HFFc6 (cell line): ENCODE measurements at places on chromosomes 2 and 18.
A peak's percentile ranks its signal among the peaks of the same experiment; 100 is the strongest.

DNA sequence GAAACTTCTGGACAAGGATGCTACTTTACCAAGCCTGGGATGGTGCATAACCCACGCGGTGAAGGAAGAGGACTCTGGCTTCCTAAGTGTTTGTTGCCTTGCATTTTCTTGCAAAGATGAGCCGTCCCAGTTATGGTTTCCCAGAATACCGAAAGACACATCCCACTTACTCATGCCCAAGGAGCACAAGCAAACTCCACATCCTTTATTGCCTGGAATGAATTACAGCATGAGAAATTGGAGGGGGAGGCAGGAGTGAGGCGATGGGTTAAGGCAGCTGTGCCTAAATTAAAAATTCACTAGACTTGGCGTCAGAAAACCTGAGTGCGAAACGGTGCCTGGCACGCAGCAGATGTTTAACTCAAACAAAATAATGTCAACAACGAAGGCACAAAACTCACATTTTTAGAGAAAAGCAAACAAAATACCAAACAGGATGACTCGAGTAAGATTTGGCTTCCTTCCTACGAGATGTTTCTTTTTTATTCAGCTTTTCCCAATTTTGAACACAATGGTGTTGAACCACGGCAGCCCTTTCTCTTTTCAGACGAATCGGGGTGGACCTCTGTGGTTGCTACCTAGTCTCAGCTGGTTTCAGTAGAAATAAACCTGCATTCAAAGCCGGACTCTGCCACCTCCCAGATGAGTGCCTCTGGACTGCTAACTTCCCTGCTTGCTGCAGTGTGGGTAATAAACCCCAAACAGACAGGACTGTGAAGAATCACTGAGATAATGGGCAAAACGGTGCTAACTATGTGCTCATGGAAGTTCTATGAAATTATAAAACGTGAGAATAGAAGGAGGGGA lies 100.3 kb upstream of the NCK2 start:
- DNase-seq, result no peak

- DNase-seq, result peak; percentile 24
Observed at GRCh38 chr2:68831686-68832232, 39.4 kb downstream of the BMP10 start.

DNA sequence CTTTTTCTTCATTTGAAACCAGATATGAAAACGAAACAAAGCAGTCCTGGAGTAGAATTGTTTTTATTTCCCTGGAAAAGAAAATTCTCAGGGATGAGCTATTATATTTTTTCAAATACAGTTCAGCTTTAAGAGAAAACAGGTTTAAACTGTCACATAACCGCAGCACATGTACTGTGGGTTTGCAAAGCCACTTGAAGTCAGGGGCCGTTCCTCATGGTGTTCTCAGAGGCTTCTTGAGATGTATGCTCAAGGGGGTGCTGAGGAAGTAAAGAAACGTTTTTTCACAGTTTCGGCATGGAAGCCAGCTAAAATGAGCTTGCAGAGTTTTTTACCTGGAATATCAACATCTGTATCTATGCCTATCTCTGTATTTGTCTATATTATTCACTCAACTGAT lies 225.3 kb downstream of the MC4R start:
- DNase-seq, result no peak

- DNase-seq, result no peak
Observed at GRCh38 chr18:39795350-39795749, 2159.7 kb upstream of the PIK3C3 start.

DNA sequence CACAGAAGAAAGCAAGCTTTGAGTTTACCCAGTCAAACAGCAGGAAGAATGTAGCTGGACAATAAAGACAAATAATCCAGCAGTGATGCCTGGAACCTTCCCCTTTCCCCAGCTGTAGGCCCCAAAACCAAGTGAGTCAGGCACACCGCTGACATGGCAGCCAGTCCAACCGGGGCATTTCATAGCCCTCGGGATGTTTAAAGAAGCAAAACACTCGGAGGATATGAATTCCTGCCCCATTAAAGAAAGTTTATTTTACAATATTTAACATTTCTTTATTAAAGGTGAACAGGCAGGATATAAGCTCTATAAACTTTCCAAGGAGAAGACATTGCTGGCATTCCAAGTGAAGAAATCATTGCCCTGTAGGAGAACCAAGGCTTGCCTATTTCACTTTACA lies 507.6 kb upstream of the TNP1 start:
- DNase-seq, result peak; percentile 80

DNA sequence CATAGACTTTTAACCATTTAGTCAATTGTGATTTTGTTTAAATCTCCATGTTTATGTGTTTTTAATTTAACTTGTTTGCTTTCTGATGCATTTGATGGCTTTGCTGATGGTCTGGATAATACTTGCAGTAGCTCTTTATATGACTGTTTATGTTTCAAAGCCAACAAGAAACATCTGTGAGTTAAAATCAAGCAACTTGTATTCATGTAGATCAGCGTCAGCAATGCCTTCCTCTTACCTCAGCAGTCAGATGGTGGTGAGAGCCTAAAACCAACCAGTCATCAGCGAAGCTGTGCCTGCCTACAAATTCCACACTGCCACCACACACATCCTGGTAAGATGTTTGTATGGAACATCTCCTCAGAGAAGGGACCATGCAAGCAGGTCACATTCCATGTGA lies 231.9 kb downstream of the PTGR3 start:
- no peak for DNase-seq

DNA sequence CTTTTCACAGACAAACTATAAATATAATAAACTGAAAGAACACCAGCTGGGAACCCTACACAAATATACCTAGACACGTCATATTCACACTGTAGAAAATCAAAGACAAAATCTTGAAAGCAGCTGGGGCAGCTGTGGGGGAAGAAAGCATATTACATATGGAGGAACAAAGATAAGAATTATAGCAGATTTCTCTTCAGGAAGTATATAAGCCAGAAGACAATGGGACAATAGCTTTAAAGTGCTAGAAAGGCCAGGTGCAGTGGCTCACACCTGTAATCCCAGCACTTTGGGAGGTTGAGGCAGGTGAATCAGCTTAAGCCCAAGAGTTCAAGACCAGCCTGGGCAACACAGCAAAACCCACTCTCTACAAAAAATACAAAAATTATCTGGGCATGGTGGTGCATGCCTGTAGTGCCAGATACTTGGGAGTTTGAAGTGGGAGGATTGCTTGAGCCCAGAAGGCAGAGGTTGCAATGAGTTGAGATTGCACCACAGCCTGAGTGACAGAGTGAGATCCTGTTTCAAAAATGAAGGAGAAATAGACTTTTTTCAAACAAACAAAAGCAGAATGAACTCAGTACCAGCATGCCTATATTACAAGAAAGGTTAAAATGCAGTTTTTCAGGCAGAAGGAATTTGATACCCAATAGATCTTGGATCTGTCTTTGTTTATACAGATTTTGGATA lies 26.8 kb upstream of the ERCC3 start:
- DNase-seq, result no peak

GRCh38 chr2:20687260-20687832 lies 20.4 kb downstream of the GDF7 start:
- DNase-seq, result no peak

GRCh38 chr2:174776223-174776622 lies 12.0 kb upstream of the CHRNA1 start:
- no peak for DNase-seq

DNA sequence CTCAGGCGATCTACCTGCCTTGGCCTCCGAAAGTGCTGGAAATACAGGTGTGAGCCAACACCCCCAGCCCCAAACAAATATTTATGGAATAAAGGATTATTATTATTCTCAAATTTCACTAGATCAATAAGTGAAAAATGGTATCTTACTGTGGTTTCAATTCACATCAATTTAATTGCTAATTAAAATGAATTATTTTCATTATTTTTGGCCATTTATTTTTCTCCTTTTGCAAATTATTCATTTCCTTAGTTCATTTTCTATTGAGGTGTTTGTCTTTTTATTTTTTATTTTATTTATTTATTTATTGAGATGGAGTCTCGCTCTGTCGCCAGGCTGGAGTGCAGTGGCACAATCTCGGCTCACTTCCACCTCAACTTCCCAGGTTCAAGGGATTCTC lies 11.9 kb upstream of the HS6ST1 start:
- no peak for DNase-seq

DNA sequence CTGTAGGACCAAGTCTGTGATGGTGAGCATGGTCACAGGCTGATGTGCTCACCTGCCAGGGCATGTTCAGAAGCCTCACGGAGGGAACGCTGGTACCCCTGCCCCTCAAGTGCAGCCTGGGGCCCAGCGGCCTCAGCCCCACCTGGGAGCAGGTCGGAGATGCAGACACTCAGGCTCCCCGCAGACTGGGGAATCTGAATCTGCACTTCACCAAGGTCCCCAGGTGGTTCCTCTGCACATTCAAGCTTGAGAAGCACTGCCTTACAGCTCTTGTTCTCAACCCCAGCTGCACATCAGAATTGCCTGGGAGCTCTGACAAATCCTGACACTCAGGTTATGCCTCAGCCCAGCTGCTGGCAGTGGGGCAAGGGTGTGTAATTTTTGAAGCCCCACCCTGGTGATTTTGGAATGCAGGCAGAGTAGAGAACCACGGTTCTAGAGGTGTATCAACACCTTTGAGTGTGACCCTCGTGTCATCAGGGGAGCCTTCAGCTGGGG lies 54.8 kb downstream of the CRACDL start:
- no peak for DNase-seq

GRCh38 chr2:24349097-24349496 lies 11.2 kb downstream of the ITSN2 start:
- no peak for DNase-seq

GRCh38 chr2:185006481-185006880 lies 408.2 kb downstream of the ZNF804A start:
- no peak for DNase-seq
